NCI-H2081 treated with DMSO at 0.1 percent for 48 hours (cell line): ENCODE measurements at places on chromosomes 7 and 10.

DNA sequence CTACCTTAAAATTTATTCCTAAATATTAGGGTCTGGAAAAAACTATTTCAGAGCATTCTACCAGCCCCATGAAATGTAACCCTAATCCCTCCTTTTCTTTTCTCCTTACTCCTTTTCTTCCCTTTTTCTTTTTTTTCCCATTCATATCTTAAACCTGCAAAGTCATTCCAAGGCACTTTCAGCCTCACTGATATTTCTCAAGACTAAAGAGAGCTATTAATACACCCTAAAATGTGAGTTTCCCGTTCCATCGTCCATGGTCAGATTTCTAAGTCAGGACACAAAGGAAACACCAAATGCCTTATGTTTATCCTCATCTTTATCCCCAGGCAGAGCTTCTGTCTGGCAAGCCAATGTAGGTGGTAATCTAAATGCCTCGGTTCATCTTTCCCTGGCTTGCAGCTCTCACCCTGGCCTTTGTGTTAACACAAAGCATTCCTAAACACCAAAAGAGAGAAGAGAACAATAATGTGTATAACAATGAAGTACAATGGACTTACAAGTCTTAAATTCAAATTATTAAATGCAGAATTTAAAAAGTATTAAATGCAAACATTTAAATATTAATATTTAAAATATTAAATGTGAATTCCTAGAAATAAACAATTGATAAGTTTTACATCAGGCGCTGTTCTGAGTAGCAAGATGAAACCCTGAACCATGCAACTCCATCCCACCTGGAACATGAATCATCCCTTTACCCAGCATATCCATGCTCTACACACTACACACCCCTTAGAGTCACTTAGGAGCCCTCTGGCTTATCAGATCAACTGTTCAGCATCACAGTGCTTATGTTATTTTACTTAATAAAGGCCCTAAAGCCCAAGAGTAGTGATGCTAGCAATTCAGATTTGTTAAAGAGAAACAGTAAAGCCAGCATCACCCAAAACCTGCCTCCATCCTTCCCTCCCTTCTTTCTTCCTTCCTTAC is 26.8 kb downstream of the MICU1 start:
- DNase-seq, result no peak

DNA sequence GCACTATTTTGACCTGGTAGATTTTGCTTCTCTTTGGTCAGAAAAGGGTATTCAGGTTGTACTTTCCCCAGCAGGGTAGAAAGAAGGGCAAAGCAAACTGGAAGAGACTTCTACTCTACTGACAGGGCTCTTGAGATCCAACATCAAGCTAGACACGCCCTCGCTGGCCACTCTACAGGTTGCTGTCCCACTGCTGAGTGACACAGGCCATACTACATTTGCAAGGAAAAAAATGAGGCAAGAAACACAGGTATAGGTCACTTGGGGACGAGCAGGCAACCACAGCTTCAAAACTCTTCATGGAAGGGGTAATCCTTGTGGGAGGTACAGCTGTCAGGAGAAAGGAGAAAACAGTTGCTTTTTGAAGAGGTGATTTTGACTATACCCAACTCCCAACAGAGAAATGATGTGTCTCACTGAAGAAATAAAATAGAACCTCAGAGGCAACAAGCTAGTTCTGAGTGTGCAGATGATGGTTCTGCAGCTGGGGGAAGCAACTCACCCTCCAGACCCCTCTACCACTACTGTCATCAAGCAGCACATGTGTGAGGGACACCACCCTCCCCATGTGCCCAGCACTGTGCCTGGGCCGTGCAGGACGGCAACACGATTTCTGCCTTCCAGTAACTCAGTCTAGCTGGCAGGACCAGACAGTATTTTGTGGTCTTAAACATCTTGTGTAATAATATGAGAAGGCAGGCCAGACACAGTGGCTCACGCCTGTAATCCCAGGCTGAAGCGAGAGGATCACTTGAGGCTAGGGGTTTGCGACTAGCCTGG is 16.3 kb downstream of the AKR1B1 start:
- DNase-seq, result no peak

DNA sequence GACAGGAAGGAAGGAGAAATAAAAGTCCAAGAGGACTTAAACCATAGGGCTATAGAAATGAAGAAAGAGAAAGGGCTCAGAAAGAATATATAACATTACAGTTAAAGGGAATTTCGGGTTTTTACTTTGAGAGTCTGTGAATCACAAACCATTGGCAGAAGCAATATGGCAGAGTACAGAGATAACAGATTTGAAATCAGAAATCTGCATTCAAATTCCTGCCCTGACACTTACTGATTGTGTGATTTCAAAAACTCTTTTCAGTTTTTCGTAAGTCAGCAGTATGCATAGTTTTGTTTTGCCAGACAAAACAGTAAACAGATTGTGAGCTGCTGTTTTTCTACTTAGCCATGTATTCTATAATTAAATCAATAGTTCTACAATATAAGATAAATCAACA is 8.2 kb downstream of the JMJD1C start:
- DNase-seq, result no peak

DNA sequence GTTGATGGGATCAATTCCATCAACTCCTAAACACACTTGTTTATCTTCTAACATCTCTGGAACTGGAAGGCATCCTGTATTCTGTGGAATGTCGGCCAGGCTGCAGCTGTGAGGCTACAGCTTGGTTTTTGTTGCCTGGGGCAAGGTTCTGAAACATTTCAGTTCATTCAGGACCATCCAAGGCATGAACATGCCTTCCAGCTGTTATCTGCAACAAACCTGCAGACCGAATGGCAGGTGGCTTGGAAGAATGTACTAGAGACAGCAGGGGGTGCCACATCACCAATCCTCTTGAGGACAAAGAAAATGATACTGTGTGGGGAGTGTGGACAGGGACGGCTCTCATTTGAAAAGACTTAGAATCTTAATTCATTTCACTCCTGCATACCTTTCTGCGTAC is 12.4 kb downstream of the PAPOLB start:
- no peak for DNase-seq

DNA sequence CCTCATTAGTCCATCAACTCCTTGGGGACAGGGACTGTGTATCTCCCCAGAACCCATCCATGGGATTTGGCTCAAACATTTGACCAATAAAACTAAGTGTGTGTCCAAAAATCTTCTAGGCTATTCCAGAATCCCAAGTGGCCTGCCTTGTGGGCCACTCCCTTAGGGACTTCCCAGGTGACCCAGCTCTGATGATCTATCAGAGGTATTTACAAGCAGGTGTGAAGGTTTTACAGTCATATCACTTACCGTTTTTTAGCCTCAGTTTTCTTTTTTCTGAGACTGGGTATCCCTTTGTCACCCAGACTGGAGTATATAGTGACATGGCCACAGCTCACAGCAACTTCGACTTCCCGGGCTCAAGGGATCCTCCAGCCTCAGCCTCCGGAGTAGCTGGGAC is 64.4 kb downstream of the PIP4K2A start:
- DNase-seq, result no peak
